ENCODE measurements at places on chromosomes 13 and 19.

DNA sequence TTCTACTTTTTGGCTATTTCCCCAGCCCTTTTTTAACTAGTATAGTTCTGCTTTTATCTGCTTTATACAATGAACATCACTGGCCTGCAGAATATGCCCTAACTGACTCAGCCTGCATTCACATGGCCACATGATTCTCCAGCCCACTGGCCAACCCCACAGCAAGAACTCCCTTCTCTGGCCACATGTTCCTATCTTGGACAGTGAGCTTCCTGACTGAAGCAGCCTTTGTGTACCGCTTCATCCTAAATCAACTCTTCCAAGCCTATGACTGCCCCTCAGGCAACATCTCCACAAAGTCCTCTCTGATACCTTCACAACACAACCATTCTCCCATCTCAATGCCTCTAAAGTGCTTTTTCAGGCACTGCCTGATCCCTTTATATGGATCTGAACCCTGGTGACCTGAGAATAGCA lies 214.1 kb downstream of the COL4A1 start:
- peak; percentile 43 for DNase-seq

GRCh38 chr13:94170145-94170571 lies 309.3 kb downstream of the DCT start:
- peak; percentile 11 for DNase-seq

- DNase-seq = no peak
These were observed 22.1 kb upstream of the GGACT start for GRCh38 chr13:100610391-100611347.

DNA sequence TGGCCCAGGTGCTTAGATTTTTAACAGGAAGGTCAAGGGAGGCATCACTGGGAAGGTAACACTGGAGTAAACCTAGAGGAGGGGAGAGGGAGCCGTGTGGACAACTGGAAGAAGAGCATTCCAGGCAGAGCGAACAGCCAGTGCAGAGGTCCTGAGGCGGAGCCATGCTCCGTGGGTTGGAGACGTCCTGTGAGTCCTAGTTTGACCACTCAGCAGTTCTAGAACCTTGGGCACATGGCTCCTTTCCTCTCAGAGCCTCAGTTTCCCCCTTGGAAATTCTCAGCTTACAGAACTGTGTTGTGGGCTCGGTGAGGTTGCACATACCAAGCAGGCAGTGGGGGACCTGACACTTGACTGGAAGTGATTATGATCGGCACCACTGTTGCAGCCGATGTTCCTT lies 130.9 kb downstream of the DPF1 start:
- no peak for DNase-seq

GRCh38 chr13:81779876-81780275 lies 1439.0 kb upstream of the SPRY2 start:
- DNase-seq = no peak

DNA sequence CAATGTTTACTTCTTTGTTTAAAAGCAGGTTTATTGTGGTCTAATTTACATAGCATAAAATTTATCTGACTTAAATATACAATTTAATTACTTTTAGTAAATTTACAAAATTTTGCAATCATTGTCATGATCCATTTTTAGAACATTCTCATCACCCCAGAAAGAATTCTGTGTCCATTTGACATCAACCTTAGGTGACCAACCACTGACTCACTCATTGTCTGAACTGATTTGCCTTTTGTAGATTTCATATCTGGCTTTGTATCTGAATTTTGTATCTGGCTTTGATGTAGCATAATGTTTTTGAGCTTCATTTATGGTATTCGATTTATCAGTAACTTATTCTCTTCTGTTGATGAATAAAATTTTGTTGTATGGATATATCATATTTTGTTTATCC lies 40.4 kb downstream of the EDNRB start:
- no peak for DNase-seq

- no peak for DNase-seq
These were observed 12.9 kb upstream of the RPS15 start for GRCh38 chr19:1425102-1425837.

- DNase-seq = peak; percentile 45
These were observed 852.7 kb upstream of the KLHL1 start for GRCh38 chr13:70960841-70961443.

DNA sequence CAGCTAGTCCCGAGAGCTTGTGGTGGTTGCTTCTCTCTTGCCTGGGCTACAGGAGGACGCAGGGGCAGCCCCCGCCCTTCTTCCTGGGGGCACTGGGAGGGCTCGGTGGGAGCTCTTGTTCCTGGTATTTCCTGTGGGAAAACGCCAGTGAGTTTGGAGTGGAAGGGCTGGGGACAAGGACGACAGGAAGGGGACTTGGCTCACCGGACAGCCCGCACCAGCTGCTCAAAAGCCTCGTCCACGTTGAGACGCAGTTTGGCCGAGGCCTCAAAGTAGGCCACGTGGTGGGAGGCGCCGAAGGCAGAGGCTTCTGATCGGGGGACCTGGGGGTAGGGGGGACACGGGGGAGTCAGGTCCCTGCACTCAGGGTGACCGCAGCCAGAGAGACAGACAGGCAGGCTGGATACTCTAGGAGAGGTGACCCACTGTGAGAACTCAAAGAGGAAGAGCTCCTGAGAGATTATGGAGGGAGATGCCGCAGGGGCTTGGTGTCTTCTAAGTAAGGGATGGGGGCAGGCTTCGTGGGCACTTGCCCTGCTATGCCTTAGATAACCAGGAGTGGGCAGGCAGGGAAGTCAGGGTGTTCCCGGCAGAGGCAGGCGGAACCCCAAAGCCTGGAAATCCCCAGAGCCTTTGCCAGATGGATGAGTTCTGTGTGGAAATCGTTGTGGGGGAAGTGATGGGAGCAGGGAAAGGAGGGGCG lies 4.3 kb downstream of the RRAS start:
- DNase-seq = peak; percentile 70

GRCh38 chr19:35204799-35205732 lies 23.5 kb downstream of the FAM187B start:
- DNase-seq = no peak

DNA sequence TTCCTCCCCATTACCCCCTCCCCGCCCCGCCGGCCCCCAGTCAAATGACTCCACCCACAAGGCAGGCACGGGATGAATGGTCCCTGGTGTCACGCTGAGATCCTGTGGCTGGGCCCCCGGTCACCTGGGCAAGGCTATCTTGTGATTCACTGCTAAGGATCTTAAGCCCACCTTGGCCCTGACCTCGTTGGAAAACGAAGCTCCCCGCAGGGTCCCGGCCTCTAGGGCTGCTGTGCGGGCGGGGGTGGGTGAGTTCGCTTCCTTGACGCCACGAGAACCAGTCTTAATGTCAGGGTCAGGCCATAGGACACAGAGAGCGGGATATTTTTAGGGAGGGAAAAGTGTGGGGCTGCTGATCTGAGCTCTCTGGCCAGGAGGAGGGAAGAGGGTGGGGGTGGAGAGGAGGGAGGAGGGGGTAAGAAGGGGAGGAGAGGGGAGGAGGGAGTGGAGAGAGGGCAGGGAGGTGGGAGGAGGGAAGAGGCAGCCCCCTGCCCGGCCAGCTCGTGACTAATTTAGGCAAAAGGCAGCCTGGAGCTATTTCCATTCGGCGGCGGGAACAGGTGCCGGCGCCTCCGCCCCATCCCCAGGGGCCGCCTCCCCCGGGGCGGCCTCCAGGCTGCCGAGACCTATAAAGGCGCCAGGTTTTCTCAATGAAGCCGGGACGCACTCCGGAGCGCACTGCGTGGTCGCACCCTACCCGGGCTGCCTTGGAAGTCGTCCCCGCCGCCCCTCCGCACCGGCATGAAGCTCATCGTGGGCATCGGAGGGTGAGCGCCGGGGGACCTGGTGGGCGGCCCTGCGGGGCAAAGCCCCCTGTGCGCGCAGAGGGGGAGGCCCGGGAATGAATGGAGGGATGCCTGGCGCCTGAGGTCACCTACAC lies at the start of gene NMRK2:
NMRK2 (plus strand) TSS at position 139 of the 880 bp plus-strand sequence; CDS start at position 742, 603 bp downstream.
- DNase-seq = no peak

GRCh38 chr13:110345701-110346100 lies 38.6 kb downstream of the COL4A2 start:
- DNase-seq = no peak

DNA sequence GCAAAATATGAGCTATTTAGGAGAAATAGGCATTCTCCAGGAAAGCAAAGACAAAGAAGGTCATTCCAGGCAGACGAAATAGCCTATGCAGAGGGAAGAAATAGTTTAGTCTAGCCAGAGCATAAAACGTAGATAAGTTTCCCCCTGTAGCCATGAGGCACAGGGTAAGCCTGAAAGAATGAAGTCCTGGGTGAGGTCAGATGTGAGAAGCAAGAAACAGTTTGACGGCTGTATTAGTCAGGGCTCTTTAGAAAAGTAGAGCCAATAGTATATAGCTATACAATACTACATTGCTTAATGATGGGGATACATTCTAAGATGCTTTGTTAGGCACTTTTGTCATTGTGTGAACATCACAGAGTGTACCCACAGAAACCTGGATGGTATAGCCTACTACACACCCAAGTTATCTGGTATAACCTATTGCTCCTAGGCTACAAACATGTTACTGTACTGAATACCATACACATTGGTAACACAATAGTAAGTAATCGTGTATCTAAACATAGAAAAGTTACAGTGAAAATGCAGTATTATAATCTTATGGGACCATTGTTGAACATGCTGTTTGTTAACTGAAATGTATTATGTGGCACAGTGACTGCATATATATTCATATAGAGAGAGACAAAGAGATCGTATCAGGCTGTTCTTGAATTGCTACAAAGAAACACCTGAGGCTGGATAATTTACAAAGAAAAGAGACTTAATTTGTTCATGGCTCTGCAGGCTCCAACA lies 59.3 kb upstream of the WDFY2 start:
- DNase-seq = peak; percentile 75

GRCh38 chr13:91313581-91313980 lies 33.9 kb upstream of the MIR17HG start:
- no peak for DNase-seq

GRCh38 chr13:45654633-45655349 lies 39.3 kb upstream of the ERICH6B start:
- no peak for DNase-seq

DNA sequence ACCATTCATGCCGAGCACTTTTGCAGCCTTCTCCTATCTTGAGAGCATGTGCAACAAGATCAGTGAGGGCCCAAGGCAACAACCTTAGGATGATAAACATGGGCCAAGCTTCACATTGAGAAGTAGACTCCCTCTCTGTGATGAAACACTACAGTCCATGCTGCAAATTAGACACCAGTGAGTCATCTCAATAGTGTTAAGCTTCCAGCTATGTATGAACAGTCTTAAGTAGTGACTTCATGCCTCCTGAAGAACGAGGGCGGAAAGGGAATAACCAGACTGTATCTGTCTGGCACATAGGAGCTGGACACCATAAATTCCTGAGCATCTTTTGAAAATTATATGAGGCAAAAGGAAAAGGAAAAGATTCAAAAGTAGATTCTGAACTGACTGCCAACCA lies 309.9 kb upstream of the SLITRK1 start:
- peak; percentile 80 for DNase-seq

- DNase-seq = peak; percentile 81
These were observed 58.0 kb upstream of the CYSLTR2 start for GRCh38 chr13:48595431-48596429.

DNA sequence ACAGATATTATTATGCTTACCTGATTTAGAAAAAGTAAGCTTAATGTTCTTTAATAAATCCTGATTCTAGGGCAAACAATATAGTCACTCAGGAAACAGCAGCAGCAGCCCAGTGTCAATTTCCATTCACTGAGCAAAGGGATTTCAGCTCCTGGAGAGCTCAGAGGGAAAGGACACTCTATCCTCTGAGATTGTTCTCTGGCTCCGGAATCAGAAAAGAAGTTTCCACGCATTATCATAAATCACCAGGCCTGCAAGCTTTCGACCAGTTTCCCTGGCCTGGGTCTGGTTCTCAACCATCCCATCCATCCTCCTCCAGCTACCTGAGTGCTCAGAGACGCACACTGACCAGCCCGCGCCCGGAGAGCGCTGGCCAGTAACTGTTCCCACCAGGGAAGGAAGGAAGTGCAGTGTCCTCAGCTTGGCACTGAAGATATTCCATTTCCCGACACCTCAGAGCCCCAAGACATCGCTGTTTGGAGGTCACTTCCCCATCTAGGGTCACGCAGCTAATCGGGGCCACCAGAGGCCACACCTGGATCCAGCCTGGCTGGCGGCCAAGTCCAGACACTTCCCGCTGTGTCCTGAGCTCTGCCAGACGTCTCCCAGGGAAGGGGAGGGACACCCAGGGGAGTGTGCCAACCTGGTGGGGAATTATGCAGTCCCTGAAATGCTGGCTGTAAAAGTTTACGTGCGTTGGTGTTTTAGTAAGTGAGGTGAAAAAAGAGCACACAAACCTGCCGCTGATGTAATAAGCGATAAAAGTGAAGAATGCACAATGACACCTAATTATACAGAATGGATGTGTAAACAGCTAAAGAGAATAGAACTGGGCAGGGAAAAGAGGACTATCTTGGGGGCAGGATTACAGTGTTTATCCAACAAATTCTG lies 29.1 kb downstream of the EPS15L1 start:
- DNase-seq = no peak

GRCh38 chr13:35530581-35530980 lies 54.1 kb upstream of the MAB21L1 start:
- DNase-seq = no peak

Measured in iris pigment epithelial cell (primary cell).